Stimulated activated CD8-positive, alpha-beta memory T cell treated with anti-CD3 and anti-CD28 coated beads, Interleukin-7, amount 100 ng/mL, for 24 hours (primary cell): ENCODE measurements at places on chromosomes 1 and 21.

GRCh38 chr1:177043597-177043996 lies 120.9 kb downstream of the ASTN1 start:
- no peak for DNase-seq

- no peak for DNase-seq
Observed at GRCh38 chr1:24193046-24193445, 6.0 kb upstream of the IFNLR1 start.

- DNase-seq, result no peak
Observed at GRCh38 chr1:221456918-221457317, 285.0 kb downstream of the DUSP10 start.

- peak; percentile 32 for DNase-seq
Observed at GRCh38 chr1:201447903-201448871, 20.8 kb downstream of the PHLDA3 start.

DNA sequence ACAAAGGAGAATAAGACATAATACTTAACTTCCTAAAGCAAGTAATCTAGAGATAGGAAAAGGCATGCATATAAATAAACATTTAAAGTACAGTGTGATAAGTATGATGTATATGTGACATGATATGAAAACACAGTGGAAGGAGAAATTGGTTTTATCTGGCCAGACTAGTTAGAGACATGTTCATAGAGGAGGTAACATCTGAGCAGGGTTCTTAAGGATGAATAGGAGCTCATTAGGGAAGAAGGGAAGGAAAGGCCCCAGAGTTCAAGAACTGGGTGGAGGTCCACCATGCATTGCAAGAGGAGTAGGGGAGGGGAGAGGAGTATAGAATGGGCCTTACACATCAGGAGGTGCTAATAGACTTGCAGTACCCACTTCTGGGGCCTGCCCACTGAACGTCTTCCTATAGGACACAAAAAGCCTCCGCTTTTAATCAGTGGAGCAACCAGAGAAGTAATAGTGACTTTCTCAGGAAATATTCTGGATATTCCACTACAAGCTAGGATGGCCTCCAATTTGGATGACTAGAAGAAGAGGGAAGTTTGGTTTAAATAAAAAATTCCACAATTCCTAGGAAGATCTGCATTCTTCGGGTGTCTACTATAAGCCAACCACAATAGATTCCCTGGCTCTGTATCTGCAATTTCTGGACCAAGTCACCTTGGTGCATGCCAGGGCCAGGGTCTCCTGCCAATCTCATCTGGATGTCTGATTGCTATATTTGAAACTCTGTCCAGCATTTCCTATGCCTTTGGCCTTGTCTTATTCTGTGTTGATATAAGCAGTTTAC lies 41.9 kb downstream of the NGF start:
- DNase-seq, result no peak

DNA sequence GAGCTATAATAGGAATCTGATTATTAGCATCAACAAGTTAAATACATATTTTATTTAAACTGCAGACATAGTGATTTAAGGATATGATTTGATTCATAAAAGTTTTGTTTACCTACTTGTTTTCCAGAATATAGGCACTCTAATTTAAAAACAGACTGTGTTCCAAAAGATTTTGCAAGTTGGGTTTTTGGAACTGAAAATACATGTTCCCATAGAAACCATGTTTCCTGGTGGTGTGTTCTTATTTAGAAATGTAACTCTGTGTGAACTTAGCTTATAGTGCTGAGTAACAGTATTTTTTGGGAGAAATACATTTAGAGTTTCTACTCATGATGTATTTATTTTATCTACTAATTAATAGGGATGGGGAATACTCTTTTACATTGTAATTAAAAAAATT lies 21.8 kb downstream of the USP25 start:
- DNase-seq, result no peak

- DNase-seq, result no peak
Observed at GRCh38 chr1:62962901-62963776, 179.2 kb downstream of the ATG4C start.

- no peak for DNase-seq
Observed at GRCh38 chr1:81887421-81888144, 86.8 kb downstream of the ADGRL2 start.

- no peak for DNase-seq
Observed at GRCh38 chr1:1425426-1425752, 4.3 kb upstream of the ANKRD65 start.

- DNase-seq, result no peak
Observed at GRCh38 chr1:182698971-182699370, 14.6 kb upstream of the RGS8 start.

GRCh38 chr1:11158720-11159321 lies 30.3 kb upstream of the ANGPTL7 start:
- no peak for DNase-seq
